ENCODE measurements at places on chromosomes 2 and 18.

DNA sequence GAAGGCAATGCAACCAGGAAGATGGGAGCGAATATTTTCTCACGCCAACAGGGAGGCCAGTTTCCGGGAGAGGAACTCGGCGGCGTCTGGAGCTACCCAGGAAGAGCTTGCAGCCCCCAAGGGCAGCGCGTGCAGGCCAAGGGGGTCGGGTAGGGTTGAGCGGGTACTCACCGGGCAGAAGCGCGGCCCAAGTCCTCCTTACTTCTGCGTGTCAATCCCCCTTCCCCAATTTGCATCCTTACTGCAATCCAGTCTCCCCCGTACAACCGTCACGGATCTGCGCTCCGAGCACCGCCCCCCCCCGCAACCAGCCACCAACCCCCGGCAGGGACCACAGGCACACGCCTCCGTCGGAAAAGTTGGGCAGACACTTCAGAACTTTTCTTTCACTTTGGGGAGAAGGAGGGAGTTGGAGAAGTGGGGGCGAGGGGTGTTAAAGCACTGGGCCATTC is 1.3 kb downstream of the ATP8B1 start:
- DNase-seq, result no peak

GRCh38 chr2:217353591-217353990 is 493.7 kb upstream of the TNP1 start:
- DNase-seq, result no peak

GRCh38 chr2:10961490-10961875 is 49.7 kb downstream of the KCNF1 start:
- DNase-seq, result no peak

DNA sequence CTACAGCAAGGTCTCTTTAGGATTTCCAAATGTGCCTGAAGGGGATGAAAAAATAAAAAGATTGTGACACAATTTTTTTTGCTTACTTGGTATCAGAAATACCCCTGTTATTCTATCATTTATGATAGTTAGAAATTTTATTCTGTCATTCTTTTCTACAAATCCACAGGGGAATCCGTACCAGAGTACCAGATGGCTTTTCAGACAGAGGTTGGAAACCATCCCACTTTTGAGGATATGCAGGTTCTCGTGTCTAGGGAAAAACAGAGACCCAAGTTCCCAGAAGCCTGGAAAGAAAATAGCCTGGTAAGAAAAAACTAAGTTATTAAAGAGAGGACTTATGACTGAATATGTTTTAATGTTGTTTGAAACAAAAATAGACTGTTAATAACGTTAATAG is 92.6 kb upstream of the FAM117B start:
- DNase-seq, result no peak

- no peak for DNase-seq
Observed at GRCh38 chr2:152548996-152549395, 168.3 kb downstream of the PRPF40A start.

DNA sequence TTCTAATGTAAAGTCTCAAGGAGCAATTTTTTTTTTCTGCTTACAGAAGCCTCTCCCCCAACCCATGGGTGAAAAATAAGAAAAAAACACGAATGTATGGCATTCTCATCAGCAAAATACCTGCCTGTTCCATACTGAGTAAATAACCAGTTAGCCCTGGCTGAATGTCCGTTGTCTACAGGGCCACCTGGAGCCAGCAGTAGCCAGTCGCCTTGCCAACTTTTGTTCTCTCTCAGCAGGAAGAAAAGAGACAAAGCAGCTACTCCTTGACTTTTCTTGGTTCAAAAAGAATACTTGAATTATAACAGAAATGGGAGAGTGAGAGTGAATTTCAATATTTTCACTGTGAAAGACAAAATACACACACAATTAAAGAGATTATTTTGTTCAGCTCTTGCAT is 532.9 kb upstream of the CRIM1 start:
- DNase-seq, result no peak

DNA sequence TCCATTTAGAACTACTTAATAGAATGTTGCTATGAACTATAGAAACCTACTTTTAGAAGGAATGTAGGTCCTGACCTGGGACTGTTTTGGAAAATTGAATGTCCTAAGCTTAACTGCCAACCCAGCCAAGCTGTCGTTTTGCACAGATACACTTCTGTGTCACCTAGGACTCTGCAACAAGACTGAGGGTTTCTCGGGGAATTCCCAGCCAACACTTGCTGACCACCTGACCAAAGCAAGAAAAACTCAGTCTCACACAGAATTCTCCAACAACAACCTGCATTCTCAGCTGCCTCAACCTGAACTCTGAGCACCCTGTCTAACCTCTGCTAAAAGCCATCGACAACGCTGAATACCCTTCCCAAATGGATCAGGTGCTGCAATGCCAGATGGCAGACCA is 128.2 kb downstream of the SS18 start:
- peak; percentile 58 for DNase-seq

DNA sequence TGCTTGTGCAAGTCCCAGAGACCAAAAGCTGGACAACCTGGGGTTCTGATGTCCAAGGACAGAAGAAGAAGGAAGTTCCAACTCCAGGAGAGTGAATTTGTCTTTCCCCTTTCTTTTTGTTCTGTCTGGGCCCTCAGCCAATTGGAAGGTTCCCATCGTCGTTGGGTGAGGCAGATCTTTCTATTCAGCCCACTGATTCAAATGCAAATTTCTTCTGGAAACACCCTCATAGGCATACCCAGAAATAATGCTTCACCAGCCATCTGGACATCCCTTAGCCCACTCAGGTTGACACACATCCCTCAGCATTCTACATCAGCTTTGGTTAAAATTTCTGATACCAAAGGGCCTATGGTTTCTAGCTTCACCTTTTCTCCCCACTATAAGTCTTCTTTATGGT is 156.5 kb downstream of the SP3 start:
- no peak for DNase-seq

- no peak for DNase-seq
Observed at GRCh38 chr2:204081487-204082425, 145.2 kb downstream of the ICOS start.

DNA sequence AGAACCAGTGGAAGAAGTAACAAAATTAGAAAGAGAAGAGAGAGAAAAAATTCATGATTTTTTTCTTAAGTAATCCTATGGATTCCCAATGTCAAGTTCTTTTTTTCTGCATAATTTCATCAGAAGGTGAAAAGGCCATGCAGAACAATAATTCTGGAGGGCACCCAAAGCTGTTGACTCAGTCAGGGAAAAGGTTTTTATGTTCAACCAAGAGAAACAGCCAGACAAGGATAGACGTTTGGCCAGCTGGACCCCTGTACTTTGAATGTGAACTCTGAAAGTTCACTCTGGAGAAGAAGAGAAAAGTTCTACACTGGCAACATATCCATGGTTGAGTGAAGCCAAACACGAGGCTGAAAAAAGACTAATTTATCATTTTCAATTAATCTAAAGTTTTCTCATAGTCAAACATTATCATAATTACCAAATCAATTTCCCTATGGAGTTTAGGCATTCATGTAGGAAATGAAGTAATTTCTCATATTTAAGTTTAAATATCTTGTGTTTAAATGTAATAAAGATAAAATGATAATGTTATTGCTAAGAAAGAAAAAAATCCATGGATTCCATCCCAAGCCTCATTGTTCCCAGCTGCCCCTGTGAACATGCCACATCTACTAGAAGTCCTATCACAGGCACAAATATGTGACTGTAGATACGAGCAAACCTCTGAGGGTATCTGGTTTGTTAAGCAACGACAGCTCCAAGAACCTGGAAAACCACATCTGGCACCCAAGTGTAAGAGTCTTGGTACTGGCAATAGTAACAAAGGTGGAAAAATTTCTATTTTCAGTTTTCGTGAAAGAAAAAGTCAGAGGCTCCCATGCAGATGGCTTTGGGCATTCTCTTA is 742.7 kb upstream of the ACVR2A start:
- DNase-seq, result no peak

- peak; percentile 20 for DNase-seq
Observed at GRCh38 chr2:41896186-41896846, 151.5 kb upstream of the PKDCC start.

DNA sequence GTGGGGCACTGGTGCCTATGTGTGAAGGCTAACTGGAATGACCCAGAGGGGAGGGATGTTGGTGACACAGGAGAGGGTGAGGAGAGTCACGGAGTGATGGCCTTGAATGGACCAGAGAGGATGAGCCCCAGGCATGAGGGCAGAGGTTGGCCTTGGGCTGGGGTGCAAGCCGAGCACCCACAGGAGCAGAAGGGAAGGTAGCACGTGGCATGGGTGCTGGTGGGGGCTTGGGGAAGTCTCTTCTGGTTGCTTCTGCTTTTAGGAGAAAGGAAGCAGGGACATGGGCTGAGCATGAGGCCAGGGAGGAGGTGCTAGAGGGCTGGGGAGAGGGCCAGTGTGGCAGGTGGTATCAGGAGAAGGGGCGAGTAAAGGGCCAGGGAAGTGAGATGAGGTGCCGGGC is 183.8 kb downstream of the DYSF start:
- DNase-seq, result no peak

- DNase-seq, result no peak
Observed at GRCh38 chr18:22505141-22505591, 87.5 kb upstream of the CTAGE1 start.

DNA sequence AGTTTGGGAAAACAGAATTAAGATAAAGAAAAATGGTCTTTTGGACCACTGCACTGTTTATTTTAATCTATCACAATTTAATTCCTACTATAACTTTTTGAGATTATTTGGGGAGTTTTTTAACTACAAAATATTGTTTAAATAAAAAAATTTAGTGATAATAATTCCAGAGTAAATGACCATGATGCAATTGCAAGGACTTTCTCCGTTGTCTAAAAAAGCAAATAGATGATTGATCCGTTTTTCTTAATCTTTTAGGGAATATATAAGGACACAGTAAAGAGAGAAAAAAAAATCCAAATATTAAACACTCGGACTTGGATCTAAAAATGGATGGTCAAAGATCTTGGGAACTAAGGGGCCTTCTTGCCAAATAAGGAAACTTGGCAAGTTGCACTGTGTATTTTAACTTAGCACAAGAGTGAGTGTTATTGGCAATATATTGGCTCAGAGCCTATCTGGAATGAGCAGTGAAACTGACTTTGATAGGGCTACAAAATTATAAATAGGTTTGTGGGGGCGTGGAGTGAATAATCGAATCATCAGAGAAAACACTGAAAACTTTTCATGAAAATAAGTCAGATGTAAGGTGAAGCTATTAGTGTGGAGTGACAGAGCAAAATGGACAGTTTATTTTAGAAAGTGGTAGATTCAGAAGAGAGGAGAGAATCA is 2.0 kb downstream of the MAP3K20 start:
- no peak for DNase-seq

DNA sequence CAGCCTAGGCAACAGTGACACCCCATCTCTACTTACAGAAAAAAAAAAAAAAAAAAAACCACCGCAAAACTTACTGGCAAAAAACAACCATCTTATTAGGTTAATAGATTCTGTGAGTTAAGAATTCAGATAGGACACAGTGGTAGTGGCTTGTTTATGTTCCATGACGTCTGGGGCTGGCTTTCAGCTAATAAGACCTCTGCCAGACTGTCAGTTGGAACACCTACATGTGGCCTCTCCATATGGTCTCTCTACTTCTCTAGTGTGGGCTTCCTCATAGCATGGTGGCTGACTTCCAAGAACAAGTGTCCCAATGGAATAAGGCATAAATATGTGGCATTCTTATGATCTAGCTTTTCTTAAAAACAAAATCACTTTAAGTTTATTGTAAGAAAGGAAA is 94.0 kb upstream of the OTX1 start:
- DNase-seq, result peak; percentile 68

- DNase-seq, result no peak
Observed at GRCh38 chr2:232387451-232388171, 9.1 kb downstream of the ALPP start.

DNA sequence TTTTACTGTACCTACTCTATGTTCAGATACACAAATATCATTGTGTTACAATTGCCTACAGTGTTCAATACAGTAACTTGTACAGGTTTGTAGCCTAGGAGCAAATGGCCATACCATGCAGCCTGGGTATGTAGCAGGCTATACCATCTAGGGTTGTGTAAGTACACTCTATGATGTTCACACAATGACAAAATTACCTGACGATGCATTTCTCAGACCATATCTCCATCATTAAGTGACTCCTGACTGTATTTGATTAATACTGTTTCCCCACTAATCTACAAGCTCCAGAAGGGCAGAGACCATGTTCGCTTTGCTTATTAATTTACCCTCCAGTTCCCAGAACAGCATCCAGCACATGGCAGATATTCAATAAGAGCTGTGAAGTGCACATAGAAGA is 372.2 kb downstream of the METTL4 start:
- no peak for DNase-seq

- no peak for DNase-seq
Observed at GRCh38 chr2:190528521-190529001, 6.0 kb downstream of the NEMP2 start.

GRCh38 chr18:44838971-44839666 is 158.4 kb downstream of the SETBP1 start:
- no peak for DNase-seq

- DNase-seq, result no peak
Observed at GRCh38 chr2:30981510-30981909, 156.7 kb downstream of the GALNT14 start.

DNA sequence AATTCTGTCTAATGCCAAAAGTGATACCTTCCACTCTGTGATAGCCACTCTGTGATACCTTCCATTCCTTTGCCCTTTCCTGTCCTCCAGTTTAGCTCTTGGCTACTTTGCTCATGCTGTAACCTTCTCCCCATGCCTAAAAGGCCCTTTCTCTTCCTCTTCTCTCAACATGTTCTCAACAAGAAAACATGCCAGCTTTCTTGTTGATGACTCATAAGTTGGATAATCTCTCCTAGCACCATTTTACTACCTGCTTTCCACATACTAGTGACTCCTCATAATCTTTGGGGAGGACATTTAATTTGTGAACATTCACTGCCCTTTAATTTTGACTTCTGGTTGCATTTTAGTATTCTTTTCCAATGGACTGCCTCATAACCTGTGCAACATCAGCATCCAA is 55.9 kb upstream of the NT5C1B start:
- DNase-seq, result no peak

GRCh38 chr2:11870584-11870983 is 124.2 kb downstream of the LPIN1 start:
- DNase-seq, result no peak

- DNase-seq, result no peak
Observed at GRCh38 chr18:3035635-3036034, 22.7 kb upstream of the LPIN2 start.

GRCh38 chr2:11187083-11187619 is 31.9 kb downstream of the SLC66A3 start:
- no peak for DNase-seq

DNA sequence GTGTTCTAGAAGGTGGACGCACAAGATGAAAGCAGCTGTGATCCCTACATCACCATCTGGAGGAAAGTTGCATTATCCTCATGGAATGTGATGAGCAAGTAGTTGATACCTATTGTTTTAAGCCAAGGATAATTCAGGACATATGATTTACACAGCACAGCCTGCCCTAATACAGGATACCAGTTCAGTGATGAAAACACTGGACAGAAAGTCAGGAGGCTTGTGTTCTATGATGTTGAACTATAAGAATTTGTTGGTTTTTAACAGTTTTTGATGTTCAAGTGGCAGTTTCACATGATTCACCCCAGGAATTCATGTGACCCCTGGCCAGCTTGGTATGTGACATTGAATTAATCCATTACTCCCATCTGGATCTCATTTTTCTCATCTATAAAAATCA is 6.2 kb upstream of the CHST10 start:
- no peak for DNase-seq

Data from NCI-H524 (cell line).